Activated CD8-positive, alpha-beta memory T cell treated with anti-CD3 and anti-CD28 coated beads for 24 hours (primary cell): ENCODE measurements at places on chromosomes 11 and 22.

- DNase-seq, result no peak
These were observed 148.5 kb downstream of the TTC17 start for GRCh38 chr11:43507171-43507570.

DNA sequence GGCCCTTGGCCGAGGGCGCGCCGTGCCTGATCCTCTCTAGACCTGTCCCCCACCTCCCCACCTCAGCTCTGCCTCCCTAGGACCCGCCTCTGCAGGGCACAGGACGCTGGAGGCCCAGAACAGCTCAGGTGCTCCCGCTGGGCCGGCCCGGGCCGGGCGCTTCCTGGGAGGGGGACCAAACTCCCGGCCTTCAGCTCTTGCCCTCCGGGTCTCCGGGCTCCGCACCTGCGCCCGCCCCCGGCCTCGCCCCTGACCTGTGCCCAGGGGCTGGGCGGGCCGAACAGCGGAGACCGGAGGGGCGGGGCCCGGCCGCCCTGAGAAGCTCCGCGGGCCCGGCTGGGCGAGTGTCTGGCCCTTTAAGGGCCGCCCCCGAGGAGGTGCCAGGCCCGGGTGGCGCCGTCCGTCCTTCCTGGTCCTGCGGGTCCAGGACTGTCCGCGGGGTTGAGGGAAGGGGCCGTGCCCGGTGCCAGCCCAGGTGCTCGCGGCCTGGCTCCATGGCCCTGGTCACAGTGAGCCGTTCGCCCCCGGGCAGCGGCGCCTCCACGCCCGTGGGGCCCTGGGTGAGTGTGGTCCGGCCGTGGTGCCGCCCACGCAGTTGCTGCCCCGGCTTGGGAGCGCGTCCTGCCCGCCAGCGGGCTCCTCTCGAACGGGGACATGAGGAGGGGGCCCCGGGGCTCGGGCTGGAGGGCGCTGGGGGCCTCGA, at the start of gene SSH3:
Gene SSH3, plus strand, starts transcription at position 399 of the 703 bp plus-strand sequence. Its CDS starts 96 bp downstream, at position 495.
- peak; percentile 81 for DNase-seq

- no peak for DNase-seq
These were observed 75.8 kb downstream of the CD44 start for GRCh38 chr11:35214792-35215193.

DNA sequence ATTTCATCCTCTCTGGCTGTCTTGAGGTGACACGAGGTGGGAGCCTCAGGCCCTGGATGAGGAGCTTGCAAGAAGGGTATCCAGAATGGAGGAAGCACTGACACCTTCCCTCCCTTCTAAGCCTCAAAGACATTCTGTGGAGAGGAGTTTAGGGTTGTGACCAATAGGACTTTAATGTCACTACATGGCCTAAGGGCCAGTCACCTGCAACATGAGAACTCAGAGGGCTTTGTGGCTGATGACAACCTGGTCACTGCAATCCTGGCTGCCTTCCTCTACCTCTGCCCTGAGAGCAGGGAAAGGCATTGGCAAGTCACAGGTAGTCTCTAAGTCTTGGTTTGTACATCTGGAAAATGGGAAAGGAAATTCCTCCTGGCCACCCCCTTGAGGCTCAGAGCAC, 33.7 kb downstream of the PISD start:
- no peak for DNase-seq

DNA sequence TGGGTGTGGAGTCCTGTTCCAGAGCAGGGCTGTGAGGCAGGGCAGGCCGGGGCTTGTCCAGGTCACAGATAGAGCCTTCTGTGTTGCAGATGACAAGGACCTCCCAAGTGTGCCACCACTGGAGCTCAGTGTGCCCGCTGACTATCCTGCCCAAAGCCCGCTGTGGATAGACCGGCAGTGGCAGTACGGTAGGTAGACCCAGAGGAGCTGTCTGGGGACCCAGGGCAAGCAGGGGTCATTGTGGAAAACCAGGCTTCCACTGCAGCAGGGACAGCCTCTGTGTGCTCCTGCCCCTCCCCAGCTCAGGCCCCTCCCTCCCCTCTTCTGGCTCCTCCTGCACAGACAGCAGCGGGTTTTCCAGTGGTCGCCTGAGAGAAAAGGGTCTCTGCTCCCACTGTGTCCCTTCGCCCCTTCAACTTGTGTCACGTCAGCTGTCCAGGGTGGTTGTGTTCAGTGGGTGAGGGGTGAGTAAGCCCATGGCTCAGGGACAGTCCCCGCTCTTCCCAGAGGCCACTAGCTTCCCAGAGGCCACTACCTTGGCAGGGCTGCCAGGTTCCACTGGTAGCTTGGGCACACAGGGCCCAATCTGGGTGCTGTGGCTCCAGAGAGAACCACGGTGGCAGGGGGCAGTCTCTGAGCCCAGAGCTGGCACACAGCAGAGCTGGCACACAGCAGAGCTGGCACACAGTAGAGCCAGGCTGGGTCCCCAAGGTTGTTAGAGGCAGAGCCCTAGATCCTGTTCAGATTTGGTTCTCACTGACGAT, 78.4 kb downstream of the MED15 start:
- no peak for DNase-seq

GRCh38 chr22:44088976-44089570, 65.0 kb downstream of the PARVB start:
- no peak for DNase-seq

DNA sequence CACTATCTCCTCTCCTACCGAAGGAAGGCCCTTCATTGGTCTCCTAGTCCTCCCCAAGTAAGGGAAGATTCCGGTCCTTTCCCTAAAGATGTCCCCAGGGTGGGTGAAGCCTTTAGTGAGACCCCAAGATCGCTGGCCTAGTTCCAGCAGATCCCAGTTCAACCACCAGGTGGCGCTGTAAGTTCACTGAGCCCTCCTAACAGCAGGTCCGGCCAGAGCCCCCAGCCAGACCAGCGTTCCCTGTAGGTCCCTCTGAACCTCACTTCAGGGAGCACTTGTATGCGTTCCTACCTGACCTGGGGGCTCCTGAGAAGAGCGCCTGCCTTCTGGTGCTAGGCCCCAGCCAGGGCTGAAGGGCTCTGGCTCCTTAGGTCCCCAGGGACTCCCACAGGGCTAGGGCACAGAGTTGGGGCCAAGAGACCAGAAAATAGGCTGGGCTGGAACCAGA, 38.1 kb downstream of the LMO1 start:
- DNase-seq, result peak; percentile 90

DNA sequence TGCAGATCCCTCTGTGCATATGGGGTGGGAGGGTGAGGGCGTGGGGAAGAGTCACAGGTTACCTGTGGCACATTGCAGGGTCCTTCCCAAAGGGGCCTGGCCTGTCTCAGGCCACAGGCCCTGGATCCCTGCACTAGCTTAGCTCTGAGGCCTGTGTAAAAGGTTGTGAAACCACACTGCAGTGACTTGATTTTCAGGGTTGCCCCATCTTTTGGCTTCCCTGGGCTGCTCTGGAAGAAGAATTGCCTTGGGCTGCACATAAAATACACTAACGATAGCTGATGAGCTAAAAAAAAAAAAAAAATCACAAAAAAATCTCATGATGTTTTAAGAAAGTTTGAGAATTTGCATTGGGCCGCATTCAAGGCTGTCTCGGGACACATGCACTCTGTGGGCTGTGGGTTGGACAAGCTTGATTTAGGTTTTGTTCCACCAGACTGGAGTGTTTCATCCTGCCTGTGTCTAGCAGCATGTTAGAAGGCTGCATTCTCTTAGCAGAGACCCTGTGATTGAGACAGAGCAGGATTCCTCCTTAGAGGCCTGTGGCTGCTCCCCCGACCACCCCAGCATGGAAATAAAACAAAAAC, 35.9 kb upstream of the TREH start:
- DNase-seq, result no peak

- DNase-seq, result no peak
These were observed 122.2 kb downstream of the APOL5 start for GRCh38 chr22:35839841-35840301.

- DNase-seq, result peak; percentile 83
These were observed 107.8 kb downstream of the OSBP2 start for GRCh38 chr22:30802202-30803166.

- no peak for DNase-seq
These were observed 12.1 kb downstream of the EED start for GRCh38 chr11:86256608-86257007.

DNA sequence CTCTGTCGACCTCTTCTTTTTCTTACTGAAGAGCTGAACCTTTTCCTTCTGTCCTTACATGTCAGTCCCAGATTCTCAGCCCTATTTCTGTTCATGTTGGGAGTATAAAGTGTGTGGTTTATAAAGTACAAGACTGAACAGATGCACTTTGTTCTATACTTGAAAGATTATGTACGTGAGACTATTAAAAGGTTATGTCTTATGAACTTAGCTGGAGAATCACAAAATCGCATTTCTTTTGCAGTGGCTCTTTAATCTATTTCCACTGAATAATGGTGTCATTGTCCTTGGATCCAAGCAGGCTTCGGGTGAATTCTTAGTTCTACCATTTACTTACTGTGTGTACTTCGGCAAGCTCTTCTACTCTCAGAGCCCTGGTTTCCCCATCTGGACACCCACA, 558.4 kb downstream of the TMEM135 start:
- no peak for DNase-seq

GRCh38 chr11:61369372-61370348, 7.5 kb downstream of the TMEM138 start:
- DNase-seq, result no peak

GRCh38 chr11:118842369-118842768, 41.3 kb upstream of the CXCR5 start:
- no peak for DNase-seq

DNA sequence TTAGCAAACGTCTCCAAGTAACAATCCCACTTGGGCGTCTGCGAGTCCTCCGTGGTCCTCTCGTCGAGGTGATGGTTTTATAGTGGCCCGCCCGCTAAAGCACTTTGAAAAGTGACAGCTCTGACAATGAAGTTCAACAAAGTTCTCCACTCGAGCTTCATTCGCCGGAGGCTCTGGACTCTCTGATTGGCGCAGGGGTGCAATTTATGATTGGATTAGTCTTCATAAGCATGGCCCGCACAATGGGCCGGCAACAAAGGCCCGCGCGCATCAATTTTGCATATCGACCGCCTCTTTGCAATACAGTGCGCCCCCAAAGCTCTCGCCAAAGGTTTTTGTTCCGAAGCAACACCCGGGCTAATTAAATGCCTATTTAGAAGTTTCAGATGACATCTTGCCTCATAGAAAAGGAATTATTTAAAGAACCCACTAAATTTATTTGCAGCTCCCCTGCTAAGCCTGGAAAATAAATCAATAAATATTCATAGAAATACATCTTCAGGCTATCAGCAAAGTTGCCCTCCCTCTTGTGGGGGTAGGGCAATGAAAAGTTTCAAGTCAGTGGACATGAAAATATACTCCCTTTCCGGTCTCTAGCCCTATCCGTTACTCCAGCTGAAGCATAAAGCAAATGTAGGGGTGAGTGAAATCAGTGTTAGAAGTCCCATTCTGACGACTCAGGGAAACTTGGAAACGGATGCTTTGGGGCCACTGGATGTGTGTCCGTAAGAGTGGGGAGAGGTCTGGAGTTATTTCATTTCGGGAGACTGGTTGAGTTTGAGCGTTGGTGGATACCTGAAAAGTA, at the start of gene DBX1:
Gene DBX1, minus strand, starts transcription at position 51 of the 805 bp plus-strand sequence. CDS start 151 bp downstream, outside the sequence.
- no peak for DNase-seq

- no peak for DNase-seq
These were observed 6.6 kb downstream of the CERK start for GRCh38 chr22:46731246-46732040.

DNA sequence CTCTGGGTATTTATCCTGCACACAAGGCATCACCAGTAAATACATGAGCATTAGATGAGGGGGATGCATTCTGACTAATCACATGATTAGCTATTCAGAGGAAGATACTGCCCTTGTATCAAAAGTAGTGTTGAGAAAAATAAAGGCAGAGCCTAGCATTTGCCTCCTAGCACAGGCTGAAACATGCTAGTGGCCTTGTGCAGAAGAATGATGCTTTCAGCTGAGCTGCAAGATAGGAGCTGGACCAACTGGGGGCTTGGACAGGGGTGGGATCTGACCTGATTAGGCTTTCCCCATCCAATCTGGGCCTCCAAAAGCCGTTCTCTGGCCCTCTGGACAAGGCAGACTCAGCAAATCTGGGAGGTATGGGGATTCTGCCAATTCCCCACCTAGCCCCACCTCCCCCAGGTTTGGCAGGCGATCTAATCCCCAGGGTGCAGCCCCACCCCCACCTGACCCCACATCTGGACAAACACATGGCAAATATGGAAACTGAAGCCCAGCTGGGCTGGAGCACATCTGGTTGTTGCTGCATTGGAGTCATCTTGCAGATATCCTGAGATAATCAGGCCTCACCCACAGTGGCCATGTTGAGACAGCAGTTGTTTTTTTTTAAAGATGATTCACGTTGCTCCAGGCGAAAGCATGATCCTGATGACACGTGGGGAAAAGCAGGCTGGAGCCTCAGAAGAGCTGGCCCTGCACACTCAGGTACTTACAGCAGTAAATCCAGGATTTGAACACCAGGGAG, 4.4 kb upstream of the MISFA start:
- DNase-seq, result no peak

GRCh38 chr11:46392421-46393230, 1.1 kb upstream of the CHRM4 start:
- DNase-seq, result peak; percentile 89

DNA sequence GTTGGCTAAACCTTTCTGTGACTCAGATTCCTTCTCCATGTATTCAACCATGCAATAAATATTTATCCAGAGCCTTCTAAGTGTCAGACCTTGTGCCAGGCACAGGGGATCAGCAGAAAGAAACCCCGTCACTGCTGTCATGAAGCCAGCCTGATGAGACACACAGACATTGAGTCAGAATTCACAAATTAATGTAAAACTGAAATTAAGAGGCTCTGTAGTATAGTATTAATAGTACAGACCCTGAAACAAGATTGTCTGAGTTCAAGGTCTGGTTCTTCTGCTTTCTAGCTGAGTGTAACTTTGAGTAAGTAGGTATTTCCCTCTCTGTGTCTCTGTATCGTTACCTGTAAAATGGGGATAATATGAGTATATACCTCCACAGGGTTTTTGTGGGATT, 46.9 kb downstream of the ME3 start:
- no peak for DNase-seq

DNA sequence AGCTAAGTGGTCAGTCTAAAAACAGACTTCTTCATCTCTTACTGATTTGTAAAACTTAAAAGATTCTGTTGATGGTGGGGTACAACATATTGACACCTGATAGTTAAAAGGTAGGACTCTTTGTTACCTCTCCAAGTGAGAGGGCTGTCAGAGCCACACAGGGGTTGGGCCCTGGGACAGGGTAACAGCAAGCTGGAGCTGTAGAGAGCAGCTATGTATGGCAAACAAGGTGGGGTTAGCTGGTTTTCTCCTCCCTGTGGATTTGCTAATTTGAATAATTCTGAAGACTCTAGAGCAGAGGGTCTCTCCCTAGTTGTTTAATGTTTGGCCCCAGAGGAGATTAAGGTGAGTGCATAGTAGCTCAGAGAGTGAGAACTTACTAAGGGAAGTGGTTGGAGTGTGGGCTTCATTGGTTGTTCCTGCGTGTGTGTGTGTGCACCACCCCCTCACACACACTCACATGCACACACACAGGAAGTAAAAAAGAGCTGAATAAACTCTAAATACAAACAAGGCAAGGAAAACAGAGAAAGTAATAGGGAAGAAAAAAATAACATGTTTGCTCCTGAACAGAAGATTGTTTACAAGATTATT, 9.2 kb upstream of the GAS2 start:
- DNase-seq, result no peak

- DNase-seq, result no peak
These were observed 20.2 kb upstream of the CSF2RB start for GRCh38 chr22:36893262-36893661.
